MV-4-11 (cell line): ENCODE measurements at places on chromosomes 4 and X.
A peak's percentile ranks its signal among the peaks of the same experiment; 100 is the strongest.

- no peak for DNase-seq
These were observed 134.0 kb upstream of the ZIC3 start for GRCh38 chrX:137431693-137432488.

DNA sequence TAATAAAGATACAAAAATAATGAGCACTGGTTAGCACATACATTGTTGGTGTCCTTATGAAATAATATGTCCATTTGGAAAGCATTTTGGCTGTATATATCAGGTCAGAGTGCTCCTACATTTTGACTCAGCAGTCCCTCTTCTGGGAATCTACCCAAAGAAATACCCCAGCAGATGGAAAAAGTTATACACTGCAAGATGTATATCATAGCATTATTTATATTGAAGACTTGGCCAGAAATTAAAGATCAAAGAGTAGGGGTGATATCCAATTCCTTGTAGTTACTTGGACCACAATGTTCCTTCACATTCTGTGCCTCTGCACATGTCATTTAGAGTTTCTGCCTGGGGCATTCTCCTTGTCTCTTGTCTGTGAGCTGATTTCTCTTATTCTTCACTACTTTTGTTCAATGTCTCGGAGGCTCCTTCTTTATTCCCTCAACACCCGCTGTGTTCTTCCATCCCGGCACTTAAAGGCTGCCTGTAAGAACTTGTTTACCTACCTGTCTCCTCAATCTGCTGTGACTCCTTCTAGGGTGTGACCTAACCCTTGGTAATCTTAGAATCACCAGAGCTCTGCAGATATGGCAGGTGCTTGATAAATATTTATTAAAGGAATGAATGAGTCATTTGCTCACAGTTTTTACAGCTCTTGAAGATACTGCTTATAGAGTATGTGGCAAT is 3.1 kb upstream of the TSPAN5 start:
- no peak for DNase-seq

DNA sequence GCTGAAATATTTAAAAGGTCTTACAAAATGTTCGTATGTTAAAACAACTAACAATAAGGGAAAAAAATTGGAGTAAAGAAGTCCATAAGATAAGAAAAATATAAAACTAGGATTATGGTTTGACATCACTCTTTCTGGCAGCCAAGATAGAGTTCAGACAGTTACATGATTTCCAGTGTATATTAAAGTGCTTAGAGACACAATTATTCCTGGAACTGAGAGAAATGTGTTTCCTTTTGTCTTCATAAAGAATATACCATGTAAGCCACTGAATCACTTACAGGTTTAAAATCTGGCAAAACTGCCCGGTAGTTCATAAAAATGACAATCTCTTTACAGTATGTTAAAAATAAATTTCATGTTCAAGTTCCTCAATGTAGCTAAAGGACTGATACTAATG is 538.7 kb upstream of the ATOH1 start:
- no peak for DNase-seq

DNA sequence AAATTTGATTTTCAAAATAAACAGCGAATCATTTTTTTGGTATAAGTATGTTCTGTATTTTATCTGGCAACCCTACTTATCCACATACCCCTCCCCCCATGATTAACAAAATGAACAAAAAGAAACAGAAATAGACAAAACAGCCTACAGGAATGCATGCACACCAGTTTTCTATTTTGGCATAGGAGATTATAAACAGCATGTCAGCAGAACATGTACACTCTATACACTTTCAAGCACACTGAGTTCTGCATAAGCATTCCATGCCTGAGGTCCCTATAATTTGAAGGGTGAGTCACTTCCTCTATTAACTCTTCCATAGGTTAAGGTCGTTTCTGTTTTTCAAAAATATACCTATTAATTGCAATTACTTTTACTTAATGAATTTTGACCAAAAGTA is 28.0 kb upstream of the ZNF280C start:
- DNase-seq: no peak

- DNase-seq: no peak
These were observed 296.0 kb upstream of the FTHL17 start for GRCh38 chrX:31367816-31368215.

DNA sequence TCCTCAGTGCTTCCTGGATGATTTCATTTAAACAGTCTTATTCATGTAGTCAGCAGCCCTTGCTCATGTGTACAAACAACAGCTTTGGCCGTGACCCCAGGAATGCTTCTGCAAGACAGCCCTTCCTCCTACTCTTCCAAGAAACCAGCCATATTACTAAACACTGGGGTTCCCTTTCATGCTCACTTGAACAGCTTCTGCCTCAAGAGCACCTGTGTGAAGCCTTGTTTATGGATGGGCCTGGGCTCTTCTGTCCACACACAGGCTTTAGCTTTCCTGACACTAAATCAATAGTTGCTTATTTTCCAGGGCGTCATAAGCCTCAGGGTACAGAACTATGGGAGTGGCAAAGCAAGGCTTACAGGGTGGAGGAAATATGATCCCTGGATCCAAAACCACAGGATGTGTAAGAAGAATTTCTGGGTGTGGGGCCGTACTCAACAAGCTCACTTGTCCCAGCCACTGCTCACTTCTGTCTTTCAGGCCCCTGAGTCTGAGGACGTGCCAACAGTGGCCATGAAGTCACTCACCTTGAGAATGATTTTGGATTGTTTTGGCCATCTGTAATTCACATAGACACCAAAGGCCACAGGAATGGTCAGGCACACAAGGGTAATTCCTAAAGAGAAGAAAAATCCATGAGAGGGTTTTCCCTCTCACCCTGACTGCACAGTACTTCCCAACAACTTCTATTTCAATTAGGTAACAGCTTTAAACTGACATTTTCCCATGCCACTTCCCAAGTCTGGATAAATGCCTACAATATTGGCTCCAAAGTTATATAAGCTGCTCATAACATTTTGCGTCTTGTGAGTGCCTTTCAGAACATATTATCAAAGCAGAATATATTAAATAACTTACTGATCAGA is 17.7 kb downstream of the SLC10A6 start:
- no peak for DNase-seq

- no peak for DNase-seq
These were observed 17.6 kb upstream of the SOD3 start for GRCh38 chr4:24777536-24778463.

DNA sequence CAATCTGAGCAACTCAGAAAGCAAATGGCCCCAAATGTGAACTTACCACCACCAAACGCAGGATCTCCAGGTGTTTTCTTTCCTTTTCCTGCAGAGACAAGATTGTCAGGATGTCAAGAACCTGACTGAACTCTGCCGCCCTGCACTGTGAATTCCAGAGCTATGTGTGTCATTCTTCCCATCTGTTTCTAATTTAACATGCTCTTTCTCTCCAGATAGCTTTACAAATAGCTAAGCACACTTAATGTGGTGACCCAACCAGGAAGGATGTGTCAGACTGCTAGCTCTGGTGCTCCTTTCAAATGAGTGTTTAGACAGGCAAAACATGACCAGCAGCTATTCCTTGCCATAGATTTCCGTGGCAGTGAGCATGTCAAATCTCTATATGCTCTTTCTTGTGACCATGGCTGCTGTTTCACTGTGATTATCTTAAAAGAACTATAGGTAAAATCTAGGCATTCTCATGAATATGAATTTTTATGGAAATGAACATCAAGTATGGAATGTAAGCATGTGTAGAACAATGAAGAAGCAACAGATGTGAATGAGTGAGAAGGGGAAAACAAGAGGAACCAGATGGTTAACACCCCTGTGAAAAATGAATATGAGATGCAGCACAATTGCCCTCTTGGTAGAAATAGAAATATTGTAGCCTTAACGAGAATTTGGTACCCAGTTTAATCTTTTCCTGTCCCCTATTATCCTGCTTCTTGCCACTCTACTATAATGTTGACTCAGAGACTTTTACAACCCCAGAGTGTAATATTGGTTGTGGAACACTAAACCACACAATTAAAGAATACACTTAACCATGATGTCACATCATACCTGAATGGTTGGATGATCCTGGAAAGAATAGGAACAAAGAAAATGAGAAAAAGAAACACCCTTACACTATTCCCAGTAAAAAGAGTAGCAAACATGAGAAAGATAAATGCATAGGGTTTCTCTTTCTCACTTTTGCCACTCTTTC is 247.8 kb upstream of the DKK2 start:
- DNase-seq: no peak

DNA sequence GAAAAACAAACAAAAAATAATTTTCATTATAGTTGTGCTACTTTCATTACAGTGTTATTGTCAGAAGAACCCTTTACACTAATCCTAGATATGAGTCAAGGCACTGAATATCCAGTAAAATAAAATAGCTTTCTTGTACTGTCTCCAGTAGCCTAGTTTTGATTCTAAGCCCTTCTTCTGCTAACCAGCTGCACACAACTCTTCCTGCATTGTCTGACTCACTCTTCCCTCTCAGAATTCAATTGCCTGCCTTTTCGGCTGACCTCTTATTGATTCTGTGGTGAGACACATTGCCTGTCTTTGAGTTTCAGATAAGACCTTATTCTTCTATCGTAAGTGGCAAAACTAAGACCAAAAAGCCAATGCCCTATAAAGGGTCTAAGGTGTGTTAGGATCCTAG is 26.7 kb upstream of the PCDH18 start:
- DNase-seq: no peak

DNA sequence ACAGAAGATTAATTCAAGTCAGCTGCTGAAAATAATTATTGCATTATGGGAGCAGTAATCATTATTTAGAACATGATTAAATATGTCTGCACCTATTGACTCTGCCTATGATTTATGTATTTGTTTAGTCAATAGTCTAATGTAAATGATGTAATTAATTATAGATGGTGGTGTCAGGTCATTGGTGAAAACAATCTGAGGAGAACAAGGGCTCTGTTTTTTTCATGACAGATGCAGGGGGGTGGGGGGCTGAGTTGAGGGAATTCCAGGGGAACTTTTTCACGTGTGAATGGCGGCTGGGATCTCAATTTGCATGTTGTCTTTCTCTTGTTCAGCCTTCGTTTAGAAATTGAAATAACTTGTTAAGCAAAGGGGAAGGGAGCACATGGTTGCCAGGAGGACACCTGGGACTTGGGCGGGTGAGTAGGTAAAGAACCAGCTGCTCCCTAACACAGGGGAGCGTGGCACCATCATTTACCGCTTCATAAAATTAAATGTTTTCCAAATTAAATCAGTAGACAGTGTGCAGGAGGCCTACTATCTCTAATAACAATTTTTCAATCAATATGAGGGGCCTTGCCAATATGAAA is 65.4 kb downstream of the NKX6-1 start:
- no peak for DNase-seq

DNA sequence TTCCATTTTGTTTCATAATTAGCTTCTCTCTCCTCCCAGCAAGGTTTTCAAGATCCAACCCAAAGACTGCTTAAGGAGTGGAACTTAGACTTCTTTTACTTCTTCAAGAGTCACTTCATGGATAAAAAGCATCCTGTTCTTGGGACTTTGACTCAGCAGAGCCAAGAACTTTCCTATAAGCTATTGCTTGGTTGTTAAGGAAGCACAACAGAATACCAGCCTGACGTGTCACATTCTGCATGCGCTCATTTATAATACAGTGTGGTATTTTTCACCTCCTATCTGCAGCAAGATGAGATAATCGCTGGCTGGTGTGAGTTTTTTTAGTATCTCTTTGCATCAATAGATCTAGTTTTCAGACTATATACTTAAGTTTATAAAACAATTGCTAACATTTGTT is 152.1 kb downstream of the PALLD start:
- no peak for DNase-seq

GRCh38 chr4:123916821-123917220 is 520.2 kb downstream of the SPRY1 start:
- DNase-seq: no peak

DNA sequence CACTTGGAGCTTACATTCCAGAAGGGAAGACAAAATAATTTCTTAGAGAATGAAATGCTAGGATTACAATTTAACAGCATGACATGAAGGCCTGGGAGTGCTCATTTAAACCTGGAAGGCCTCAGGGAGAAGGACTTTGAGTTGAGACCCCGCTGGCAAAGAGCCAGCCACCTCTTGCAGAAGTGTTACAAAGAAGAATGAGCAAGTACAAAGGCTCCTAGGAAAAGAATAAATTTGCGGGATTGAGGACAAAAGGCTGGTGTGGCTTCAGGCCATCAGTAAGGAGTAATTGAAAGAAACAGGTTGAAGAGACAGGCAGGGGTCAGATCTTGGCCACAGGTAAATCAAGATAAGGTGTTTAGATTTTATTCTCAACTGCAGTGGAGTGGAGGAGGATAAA is 3.1 kb upstream of the ELOVL6 start:
- DNase-seq: no peak

- DNase-seq: no peak
These were observed 186.3 kb downstream of the SLC7A11 start for GRCh38 chr4:138055890-138056289.

DNA sequence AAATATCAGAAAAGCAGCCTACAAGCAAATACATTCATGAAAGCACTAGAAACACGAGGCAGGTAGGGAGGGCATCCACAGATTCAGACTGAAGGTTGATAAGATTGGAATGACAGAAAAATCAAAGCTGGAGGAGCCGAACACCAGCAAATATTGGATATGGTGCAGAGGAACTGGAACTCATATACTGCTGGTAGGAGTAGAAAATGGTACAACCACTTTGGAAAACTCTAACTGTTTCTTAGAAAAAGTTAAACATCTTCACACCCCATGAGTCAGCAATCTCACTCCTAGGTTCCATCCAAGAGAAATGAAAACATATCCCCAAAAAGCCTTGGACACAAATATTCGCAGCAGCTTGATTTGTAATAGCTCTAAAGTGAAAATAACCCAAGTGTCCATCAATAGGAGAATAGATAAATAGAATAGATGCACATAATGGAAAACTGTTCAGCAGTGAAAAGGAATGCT is 27.1 kb downstream of the CD99L2 start:
- no peak for DNase-seq

DNA sequence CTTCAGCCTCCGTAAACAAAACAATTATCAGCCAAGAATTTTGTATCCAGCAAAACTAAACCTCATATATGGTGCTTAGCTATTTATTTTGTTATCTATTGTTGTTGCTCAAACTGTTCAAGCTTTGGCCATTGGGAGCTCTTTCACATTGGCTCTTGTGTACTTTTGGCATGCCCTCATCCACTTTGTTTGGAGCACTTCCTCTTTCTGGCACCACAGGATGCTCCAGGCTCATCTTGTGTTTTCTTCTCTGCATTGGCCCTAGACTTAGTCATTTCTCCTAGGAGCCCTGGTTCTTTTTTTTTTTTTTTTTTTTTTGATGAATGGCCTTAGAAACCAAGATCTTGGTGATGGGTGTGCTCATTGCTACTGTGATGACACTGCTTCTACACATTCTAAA is 74.5 kb downstream of the DIPK2B start:
- DNase-seq: peak; percentile 78

GRCh38 chr4:29326816-29327215 is 1393.4 kb upstream of the PCDH7 start:
- no peak for DNase-seq

- no peak for DNase-seq
These were observed 28.6 kb downstream of the OR13H1 start for GRCh38 chrX:131572372-131573014.

DNA sequence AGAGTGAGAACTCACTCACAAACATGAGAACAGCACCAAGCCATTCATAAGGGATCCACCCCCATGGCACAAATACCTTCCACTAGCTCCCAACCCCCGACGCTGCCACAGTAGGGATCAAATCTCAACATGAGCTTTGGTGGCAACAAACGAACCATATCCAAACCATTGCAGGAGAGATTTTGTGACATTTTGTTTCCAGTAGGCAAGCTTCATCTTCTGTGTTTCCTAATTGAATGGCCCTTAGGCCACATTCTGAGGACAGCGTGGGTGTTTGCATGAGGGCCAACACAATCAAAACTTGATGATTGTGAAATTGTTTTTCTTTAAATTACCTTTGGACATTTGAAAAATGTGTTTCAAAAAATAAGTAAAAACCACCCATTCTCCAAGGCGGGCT is 102.6 kb upstream of the LNX1 start:
- DNase-seq: no peak
